ENCODE measurements at places on chromosomes 13 and 19. TPM values are rescaled to one million over a fixed set of nuclear protein-coding genes. Genes with fewer than 3 reads are reported as not detected.

- DNase-seq: no peak
Observed at GRCh38 chr19:464208-464545, 3.3 kb upstream of the SHC2 start.

The CRB3 gene
- total RNA-seq: not detected

- DNase-seq: no peak
Observed at GRCh38 chr19:29514525-29515232, 11.1 kb upstream of the VSTM2B start.

The FSD1 gene
- total RNA-seq: not detected

DNA sequence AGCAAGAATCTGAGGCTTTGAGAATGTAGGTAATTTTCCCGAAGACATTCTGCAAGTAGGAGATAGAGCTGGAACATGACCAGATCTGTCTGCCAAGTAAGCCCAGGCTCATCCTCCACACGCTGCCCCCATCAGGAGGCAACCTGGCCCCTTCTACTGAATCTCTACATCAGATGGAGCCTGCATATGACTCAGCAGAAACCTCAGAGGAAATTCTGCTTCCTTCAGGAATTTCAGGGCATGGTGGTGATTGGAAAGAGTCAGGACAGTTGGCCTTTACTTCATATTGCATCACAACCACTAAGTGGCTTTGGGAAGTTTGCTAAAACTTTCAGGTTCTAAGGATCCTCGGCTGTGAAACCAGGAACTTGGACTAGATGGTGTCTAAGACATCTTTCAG lies 85.2 kb downstream of the LRRC63 start:
- no peak for DNase-seq
